ENCODE measurements at places on chromosomes 4 and X.

DNA sequence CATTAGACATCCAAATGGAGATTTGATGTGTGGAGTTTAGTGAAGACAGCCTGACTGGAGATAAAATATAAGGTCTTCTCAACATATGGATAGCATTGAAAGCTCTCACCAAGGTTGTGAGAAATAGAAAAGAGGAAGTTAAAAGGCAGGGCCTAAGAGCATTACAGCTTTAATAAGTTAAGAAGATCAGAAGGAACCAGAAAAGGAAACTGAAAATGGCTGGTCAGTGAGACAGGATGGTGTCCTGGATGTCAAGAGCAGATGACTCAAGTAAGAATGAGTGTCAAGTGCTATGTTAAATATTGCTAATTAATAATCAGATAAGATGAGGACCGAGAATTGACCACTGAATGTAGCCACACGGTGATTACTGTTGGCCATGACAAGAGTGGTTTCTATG is 642.9 kb downstream of the STPG2 start:
- no peak for DNase-seq

- DNase-seq, result peak; percentile 6
These were observed 772 bp upstream of the WNK3 start for GRCh38 chrX:54358424-54359211.

- no peak for DNase-seq
These were observed 23.4 kb downstream of the DHX15 start for GRCh38 chr4:24560868-24561368.

- no peak for DNase-seq
These were observed 154.1 kb upstream of the PJA1 start for GRCh38 chrX:69319376-69319775.

GRCh38 chr4:7377223-7377865 is 57.4 kb downstream of the PSAPL1 start:
- DNase-seq, result no peak

DNA sequence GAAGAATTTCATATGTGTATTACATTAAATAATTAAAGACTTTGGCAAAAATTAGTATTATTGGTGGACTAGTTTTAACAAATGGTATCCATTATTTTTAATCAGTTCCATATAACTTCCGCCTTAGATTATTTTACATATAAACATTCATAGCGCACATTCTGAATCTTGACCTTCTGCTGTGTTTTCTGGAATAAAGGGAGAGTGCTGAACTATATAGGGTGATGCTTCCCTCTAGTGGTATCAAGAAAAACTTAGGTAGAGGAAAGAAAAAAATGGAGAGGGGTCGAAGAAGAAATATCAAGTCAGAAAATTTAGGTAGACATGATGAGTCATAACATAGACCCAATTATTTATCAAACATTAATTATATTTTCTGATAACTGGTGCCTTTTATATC is 155.6 kb upstream of the PACRGL start:
- no peak for DNase-seq

DNA sequence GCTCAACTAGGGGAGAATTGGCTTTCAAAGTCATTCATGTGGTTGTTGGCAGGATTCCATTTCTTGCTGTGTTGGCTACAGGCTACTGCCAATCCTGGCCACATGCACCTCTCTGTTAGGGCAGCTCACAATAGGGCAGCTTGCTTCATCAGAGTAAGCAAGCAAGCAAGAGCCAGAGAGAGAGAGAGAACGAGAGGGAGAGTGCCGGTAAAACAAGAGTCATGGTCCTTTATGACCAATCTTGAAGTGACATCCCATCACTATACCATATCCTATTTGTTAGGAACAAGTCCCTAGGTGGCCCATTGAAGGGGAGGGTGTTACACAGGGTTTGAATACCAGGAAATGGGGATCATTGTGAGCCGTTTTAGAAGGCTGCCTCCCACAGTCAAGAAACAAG is 33.0 kb upstream of the TLR2 start:
- no peak for DNase-seq

DNA sequence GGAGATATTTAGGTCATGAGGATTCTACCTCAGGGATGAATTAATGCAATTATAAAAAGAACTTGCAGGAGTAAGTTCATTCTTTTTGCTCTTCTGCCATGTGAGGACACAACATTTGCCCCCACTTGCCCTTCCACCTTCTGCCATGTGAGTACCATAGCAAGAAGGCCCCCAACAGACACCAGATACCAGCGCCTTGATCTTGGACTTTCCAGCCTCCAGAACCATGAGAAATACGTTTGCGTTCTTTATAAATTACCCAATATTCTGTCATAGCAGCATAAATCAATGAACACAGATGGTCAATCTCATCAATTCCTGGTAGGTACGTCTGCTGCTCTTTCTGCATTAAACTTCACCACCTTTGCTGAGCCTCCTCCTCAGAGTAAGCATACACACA is 5.7 kb upstream of the SEPSECS start:
- no peak for DNase-seq

- DNase-seq, result no peak
These were observed 59.9 kb downstream of the HHIP start for GRCh38 chr4:144705601-144706590.

DNA sequence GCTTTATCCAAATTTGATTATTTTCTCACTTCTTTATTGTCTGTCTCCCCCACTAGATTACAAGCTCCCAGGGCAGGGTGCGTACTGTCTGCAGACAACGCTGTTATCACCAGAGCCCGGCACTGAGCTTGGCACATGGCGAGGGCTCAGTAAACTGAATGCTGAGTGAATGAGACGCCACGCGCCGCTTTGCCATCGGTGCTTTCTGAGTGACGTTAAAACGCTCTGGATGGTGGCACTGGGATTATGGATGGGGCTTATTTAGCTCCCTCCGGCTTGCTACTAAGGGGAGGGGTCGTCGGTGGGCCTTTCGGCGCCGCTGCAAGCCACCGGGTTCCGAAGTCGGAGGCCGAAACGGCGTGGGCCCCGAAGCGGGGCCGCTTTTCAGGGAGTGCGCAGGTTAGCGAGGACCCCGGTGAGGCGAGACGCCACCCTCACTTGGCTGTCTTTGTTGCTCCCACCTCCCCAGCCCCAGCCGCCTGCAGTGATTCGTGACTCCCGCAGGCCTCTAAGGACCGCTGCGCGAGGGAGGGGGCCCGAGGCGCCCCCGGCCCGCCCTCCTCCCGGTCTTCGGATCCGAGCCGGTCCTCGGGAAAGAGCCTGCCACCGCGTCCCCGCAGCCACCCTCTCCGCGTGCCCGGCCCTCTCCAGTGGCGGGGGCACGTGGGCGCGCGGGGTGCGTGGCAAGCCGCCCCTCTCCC is 569 bp upstream of the FHL1 start:
- no peak for DNase-seq

DNA sequence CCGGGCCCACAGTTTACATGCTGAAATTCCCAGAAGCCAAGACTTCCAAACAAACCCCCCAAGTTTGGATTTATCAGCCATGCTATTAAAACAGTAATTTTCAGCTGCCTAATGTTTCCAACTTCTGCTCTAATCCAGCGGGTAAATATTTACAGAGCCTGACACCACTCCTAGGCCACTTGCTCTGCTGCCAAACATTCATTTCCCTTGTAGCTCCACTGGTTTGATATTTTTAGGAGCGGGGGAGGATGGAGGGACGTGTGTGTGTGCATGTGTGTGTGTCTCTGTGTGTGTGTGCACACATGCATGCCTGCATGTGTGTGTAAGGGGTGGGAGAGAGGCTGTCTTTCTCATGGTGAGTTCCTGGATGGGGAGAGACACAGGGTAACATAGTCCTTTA is 115.7 kb upstream of the PJA1 start:
- no peak for DNase-seq

DNA sequence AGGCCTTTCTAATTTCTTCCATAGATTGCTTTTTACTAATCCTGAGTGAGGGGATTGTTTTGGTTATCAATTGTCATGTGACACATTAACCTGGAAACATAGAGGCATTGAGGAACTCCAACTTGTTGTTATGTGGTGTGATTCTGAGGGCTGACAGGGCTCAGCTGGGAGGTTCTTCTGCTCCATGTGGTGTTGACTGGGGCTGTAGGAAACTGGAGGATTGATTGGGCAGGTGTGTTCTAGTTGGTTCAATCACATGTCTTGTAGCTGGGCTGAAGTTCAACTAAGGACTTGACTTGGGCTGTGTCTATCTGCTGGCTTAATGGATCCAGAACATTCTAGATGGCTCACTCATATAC is 10.8 kb upstream of the CRLF2 start:
- no peak for DNase-seq

DNA sequence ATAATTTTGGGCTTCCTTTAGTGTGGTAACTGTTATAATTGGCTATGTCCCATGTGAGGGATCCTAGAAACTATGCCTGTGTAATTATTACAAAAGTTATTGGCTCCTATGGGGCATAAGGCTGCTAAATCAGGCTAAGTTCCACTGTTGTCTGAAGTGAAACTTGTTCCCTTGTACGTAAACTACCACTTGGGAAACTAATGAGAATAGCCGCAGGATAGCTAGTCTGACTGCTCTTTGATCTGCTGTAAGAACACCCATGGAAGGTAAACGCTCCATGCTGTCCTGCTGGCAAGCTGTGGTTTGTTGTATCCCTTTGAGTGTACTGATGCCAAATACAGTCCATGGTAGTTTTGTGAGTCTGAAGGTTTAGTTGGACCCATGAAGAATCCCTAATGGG is 9.3 kb upstream of the MAOA start:
- DNase-seq, result no peak

Measured in activated T-helper 9 cell treated with anti-CD3 and anti-CD28 coated beads, Interleukin-2, amount 50 U/mL, for 16 hours (primary cell).